ENCODE measurements at places on chromosomes 5 and 9. TPM values are rescaled to one million over a fixed set of nuclear protein-coding genes. Genes with fewer than 3 reads are reported as not detected.

DNA sequence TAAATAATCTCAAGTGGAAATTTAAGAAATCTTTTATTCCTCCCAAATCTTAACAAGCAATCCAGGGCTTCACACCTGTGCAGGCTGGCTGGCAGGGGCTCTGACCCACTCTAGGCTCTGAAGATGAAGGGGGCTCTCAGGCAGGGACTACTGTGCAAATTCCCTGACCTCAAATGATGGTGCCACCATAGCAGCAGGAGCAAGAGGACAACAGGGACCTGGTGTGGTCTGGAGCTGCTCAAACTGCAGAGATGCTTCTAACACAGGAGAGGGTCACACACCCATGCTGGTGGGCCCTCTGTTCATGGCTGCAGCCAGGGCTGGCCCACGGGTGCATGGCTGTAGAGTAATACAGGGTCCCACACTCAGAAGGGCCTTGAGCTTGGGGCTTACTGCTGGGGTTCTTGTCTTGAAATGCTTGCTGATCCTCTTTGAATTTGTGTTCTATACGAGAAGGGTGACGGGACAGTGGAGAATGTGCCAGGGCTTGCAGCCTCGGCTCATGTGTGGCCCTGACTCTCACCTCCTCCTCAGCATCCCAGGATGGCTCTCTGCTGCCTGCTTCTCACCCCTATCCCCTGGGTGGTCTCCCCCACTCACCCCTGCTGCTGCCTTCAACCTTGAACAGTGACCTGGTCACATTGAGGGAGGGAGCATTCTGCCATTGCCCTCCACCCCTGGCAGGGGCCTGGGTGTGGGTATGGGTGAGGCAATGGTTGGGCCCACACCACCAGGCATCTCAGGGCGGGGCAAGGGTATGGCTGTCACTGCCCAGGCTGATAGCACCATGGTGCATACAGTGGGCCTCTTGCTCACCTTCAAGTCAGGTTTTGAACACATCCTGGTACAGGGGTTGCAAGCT, 191.7 kb downstream of the FSTL4 start:
- no peaks in the 10 kb centered on the region for H3K27me3 ChIP-seq
- no peaks in the 10 kb centered on the region for H3K36me3 ChIP-seq
- no peak for DNase-seq
- H3K27ac ChIP-seq, result no peak overlapping the region

- H3K36me3 ChIP-seq, result no peaks in the 10 kb centered on the region
- no peaks in the 10 kb centered on the region for H3K4me1 ChIP-seq
- no peak overlapping the region for H3K4me3 ChIP-seq
- no peak overlapping the region for H3K27ac ChIP-seq
- no peaks in the 10 kb centered on the region for H3K27me3 ChIP-seq
Measured at GRCh38 chr9:18996211-18996610, 36.8 kb downstream of the SAXO1 start.

Gene TLX3
- total RNA-seq, result not detected

DNA sequence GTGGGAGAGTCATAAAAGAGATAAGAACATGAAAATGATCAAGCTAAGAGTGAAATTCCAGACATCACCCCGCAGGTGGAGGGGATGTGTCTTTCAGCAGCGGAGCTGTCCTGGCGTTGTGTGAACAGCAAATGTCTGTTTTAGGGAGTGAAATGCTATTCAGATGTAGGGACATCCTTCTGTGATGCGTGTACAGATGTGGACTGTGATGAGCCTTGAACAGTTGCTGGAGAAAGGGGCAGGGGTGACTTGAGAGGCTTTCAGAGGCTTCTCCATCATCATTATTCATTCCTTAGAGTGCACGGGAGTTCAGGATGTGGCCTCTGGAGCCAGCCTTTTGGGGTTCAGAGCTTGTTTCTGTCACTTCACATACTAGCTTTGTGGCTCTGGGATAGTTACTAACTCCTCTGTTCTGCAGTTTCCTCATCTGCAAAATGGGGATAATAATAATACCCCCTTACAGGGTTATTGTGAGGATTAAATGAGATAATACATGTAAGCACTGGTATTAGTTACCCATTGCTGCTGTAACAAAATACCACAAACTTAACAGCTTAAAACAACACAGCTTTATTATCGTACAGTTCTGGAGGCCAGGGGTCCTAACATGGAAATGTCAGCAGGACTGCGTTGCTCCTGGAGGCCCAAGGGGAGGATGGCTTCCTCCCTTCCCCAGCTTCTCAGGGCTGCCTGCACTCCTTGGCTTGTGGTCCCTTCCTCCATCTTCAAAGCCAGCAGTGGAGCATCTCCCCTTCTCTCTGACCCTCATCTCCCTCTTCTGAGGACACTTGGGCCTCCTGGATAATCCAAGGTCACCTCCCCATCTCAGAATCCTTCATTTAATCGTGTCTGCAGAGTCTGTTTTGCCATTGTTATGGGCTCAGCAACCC, 9.4 kb downstream of the TRAF1 start:
- DNase-seq, result no peak
- no peaks in the 10 kb centered on the region for H3K4me1 ChIP-seq
- no peak overlapping the region for H3K27ac ChIP-seq
- no peaks in the 10 kb centered on the region for H3K36me3 ChIP-seq
- no peak overlapping the region for H3K4me3 ChIP-seq

Gene TMEM174
- total RNA-seq, result not detected
